Activated naive CD4-positive, alpha-beta T cell (primary cell): ENCODE measurements at places on chromosomes 2 and 18.

- no peak for DNase-seq
Measured at GRCh38 chr18:46419391-46420141, 237.5 kb downstream of the LOXHD1 start.

GRCh38 chr18:23353459-23353858 is 99.6 kb upstream of the RIOK3 start:
- DNase-seq: no peak

- DNase-seq: no peak
Measured at GRCh38 chr2:213740453-213740852, 456.2 kb downstream of the SPAG16 start.

GRCh38 chr2:100909534-100910081 is 89.7 kb downstream of the NPAS2 start:
- no peak for DNase-seq

- DNase-seq: no peak
Measured at GRCh38 chr2:17544256-17544655, 3.8 kb downstream of the VSNL1 start.

GRCh38 chr2:105873721-105874120 is 129.0 kb downstream of the NCK2 start:
- DNase-seq: no peak

DNA sequence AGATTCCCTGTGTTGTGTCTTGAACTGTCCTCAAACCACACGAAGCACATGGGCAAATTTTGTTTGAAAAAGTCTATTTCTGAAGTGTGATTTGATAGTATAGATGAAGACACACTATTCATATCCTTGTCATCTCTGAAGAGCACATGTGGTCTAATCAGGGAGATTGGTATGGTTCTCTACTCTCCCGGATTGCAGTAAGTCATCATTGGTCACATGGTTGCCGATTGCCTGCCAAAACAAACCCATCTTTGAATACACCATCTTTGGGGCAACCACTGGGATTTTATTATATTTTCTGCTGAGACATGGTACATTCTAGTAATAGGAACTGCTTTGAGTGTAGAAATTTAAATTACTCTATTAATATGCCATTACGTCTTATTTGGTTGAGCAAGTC is 186.9 kb downstream of the MYO1B start:
- no peak for DNase-seq
